Astrocyte of the hippocampus (primary cell): ENCODE measurements at places on chromosomes 1 and 21.

DNA sequence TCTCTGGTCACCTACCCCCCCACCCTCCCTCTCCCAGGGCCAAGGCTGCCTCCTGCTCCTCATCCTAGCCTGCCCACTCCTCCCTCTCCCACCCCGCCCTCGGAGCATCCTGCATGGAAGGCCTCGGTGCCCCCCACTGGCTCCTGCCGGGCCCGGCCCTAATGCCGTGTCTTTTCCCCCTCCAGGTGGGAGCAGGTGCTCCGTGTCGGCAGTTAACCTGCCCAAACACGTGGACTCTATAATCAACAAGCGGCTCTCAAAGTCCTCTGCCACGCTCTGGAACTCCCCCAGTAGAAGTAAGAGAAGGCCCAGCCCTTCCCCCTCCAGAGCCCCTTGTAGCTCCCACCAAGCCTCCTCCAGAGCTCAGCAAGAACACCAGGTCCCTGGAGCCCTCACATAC lies 18.8 kb downstream of the MAP7D1 start:
- DNase-seq: no peak

GRCh38 chr1:230827081-230827681 lies 41.1 kb downstream of the C1orf198 start:
- peak; percentile 70 for DNase-seq

DNA sequence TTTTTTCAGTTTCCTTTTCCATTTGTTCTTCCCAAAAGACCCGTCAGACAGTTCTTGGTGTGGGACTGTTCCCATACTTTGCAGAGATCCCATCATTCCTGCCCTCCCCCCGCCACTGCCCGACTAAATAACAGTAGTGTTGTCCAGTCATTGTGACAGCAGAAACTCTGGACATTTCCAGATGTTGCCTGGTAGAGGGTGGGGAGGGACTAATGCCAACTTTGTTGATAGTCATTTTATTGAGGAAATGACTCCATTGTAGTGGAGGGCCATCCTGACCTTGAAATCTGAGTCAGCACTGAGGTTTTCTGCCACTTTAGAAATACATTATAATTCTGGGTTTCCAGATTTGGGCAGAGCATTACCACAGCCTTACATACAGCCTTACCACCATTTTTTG lies 85.4 kb downstream of the CEP350 start:
- no peak for DNase-seq

- DNase-seq: peak; percentile 68
These were observed 51.9 kb upstream of the SYNC start for GRCh38 chr1:32754317-32755097.

DNA sequence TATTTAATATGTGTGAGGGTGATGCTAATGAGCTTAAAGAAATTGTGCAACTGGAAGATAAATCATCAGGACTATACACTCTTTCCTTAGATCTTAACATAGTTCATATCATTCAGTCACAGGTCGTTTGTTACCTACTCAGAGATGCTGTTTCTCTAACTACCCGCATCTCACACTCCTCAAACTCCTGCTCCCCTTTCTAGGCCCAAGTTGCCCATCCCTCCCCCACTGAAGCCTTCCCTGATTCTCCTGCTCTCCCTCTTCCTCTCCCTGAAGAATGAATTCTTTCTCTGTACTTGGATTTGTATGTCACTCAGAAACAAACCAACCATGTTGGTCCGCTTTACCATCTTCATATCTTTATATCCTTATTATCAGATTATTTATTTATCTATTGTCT lies 9.1 kb downstream of the SH3GLB1 start:
- DNase-seq: no peak

GRCh38 chr21:45323487-45324311 lies 36.0 kb upstream of the POFUT2 start:
- DNase-seq: peak; percentile 60

- DNase-seq: no peak
These were observed 58.3 kb downstream of the ERI3 start for GRCh38 chr1:44296806-44297205.

DNA sequence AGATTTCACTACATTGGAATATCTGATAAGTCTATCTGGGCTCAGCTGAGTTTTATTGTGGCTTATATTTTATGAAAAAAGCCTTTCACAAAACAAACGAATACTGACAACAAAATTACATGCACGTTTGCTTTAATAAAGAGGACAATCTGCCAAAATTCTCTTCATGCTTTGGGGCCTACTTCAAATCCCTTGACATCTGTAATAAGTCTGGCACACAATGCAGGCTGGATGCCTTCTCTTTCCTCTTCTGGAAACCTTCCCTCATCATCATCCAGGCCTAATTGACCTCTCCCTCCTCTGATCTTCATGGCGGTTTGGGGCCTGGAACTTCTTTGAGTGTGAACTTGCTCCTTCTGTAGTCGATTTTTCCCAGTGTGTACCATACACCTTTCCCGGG lies 70.3 kb downstream of the MAP10 start:
- DNase-seq: no peak

DNA sequence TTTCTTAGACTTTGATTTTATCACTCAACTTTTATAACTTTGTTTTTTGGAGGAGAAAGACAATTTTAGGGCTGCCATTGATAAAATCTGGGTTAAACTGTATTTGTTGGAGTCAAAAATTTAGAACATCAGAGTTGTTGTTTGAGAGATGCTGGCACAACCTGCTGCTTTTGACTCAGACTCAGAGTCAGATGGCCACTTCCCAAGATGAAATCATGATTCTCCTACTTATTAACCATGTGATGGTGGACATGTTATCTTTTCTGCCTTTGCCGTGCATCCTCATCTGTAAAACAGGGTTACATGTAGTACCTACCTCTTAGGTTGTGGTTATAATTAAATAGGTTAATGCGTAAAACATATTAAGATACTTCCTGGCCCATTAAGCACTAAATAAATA lies 71.2 kb downstream of the PLA2G4A start:
- DNase-seq: no peak

DNA sequence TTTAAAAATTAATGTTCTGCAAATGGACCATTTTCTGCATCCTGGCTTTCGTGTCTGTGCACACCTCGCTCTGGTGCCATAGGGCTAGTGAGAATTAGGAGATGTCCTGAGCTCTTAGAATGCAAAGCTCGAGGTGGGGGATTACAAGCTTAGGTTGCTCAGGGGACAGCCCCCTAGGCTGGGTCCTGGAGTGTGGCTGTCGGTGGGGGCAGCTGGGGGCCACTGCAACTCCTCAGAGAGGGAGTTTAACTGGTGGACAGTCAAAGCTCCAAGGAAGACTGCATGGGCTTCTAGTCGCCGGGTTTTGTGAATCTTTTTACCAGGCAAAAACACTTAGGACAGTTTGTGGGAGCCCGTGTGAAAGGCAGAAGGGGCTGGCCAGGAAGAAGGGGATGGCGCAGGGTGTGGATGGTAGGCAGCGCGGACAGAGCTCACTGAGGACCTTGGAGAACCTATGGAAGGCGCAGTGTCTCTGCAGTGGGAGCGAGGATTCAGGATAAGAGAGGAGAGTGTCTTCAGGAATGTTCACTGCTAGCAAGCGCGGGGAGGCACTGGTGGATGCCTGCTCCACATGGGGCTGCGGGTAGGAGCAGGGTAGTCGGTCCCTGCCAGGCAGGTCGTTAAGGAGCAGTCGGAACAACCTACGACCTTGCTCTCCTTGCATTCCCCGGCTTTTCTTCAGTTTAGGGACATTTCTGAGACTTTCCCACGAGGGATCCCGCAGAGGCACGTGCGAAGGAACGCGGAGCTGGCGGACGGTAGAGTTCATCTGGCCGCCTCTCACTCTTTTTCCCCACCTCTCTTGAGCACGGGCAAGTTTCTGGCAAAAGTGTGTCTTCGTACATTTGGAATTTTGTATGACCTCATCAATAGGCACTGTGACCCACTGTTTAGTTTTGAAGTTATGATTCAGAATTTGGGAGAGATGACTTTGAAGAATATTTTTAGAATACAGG lies 12.9 kb upstream of the KCNE1 start:
- DNase-seq: peak; percentile 70

GRCh38 chr1:212488436-212489283 lies 55.9 kb downstream of the NENF start:
- DNase-seq: peak; percentile 94

- peak; percentile 87 for DNase-seq
These were observed 27.2 kb upstream of the LRRC8C start for GRCh38 chr1:89605692-89606091.

DNA sequence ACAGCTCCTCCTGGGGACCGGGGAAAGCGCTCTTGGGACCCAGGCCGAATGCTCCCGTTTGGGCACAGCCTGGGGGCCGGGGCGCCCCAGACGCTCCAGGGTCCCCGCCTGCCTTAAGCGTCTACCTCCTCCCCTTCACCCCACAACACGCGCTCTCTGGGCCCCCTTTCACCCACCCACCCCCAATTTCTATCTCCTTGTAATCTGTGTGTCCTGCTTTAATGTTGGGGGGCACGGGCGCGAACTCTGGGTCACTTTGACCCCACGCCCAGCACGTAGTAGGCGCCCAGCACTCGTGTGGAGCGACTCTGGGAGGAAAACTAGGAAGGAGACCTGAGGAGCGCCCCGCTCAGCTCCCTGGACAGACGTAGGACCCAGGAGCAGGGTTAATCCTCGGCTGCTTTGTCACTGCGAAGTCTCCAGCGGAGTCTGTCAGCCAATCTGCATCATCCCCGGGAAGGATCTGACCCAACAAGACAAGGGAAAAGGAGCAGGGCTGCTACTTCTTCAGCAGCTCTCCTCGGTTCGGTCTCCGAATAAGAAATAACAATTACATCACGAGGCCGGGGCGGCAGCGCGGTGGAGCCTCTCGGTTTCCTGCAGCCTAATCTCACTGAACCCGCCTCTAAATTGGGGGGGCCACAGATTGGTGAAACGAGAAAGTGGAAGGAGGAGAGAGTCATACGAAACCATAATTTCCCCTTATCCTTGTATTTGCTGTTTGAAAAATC lies 757 bp upstream of the NRIP1 start:
- peak; percentile 86 for DNase-seq

DNA sequence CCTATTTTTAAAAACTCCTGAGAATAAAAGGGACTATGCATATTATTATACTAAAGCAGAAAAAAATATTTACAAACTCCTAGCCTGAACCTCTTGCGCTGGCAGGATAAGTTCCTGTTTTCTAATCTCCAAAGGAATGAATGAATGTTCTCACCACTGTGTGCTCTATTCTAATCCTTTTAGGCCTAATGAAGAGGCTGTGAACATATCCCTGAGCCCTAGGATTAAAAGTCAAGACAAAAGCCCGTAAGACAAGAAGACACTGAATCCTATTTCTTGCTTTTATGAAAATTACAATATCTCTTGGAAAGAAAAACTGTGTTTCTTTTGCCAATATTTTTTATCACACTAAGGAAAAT lies 317.5 kb downstream of the HHAT start:
- DNase-seq: no peak

- DNase-seq: no peak
These were observed 4.6 kb upstream of the CACYBP start for GRCh38 chr1:174995121-174995520.

GRCh38 chr1:68758666-68759209 lies 261.9 kb upstream of the DEPDC1 start:
- no peak for DNase-seq

- DNase-seq: peak; percentile 91
These were observed 1.7 kb upstream of the VWA1 start for GRCh38 chr1:1433804-1434130.

- DNase-seq: no peak
These were observed 56.6 kb downstream of the EDEM3 start for GRCh38 chr1:184698016-184698415.

DNA sequence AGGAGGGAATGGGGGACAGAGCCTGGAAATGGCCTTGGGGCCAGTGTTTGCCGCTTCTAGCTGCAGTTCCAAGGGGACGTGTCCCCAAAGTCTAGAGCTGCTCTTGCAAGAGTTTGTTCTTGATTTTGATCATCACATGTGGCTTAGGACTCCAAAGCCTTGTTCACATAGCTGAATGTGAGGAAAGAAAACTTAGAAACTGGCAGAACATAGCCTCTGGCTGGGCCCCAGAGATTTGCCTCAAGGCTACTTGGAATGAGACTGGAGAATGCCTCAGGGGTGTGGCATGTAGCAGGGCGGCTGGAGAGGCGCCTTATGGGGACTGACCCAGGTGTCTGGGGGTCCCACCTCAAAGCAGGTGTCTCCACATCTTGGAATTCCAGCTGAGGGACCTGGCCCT lies 2.3 kb downstream of the PDXK start:
- DNase-seq: no peak

DNA sequence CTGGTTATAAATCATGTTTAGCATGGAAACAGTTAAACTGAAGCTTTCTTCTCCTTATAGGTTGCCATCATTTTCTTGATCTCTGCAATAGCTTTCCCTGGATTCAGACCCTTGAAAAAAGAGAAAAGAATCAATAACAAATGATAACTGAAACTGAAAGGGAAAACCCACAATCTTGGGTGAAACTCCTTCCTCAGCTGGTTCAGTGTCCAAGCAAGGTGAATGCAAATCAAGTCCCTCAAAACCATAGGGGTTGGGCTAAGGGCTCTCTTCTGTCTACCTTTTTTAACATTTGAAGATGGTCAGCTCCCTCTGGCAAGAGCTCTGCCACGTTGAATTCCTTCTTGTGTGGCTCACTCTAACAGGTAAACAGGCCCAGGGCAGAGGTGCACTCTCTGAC lies 7.1 kb upstream of the ATP13A2 start:
- no peak for DNase-seq
